Common myeloid progenitor, CD34-positive (primary cell): ENCODE measurements at places on chromosomes 2 and 18.

GRCh38 chr2:8355102-8355859 is 326.6 kb upstream of the ID2 start:
- no peak for DNase-seq

DNA sequence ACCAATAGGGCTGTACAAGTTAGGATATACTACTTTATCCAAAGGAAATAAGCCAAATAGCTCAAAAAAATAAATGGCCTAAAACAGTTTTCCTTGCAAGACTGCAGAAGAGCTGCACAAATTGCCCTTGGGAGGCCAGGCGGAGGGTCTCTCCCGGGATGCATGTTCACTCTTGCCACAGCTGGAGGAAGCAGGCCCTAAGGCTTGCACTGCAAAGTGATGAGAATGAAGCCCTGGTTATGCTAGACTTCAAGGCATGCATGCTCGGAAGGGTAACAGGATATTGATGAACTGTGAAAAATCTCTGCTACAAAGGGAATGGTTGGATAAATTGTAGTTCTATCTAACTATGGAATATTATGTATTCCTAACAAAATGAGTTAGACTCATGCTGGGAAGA is 27.5 kb upstream of the LDLRAD4 start:
- DNase-seq = no peak

- DNase-seq = no peak
These were observed 39.5 kb downstream of the PSD4 start for GRCh38 chr2:113213061-113213930.

GRCh38 chr18:35749701-35750100 is 168.2 kb downstream of the GALNT1 start:
- no peak for DNase-seq

DNA sequence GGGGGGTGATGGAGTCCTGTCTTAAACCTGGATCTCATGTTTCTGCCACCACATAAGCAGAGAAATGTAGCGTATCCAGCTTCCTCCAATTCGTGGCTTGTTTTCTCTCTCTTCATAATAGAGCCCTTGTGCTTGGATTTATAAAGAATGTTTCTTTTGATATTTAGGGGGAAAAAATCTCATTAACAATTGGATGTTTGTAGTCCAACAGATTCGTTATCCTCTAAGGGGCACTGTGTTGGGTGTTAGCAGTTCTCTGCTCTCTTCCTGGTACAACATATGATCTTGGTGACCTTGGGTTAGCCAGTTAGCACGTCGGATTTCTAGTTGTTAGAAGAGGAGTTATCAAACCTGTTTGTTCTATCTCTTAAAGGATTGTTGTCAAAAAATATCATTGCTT is 127.8 kb downstream of the FMNL2 start:
- no peak for DNase-seq

GRCh38 chr2:68274022-68274421 is 21.7 kb upstream of the PPP3R1 start:
- no peak for DNase-seq

DNA sequence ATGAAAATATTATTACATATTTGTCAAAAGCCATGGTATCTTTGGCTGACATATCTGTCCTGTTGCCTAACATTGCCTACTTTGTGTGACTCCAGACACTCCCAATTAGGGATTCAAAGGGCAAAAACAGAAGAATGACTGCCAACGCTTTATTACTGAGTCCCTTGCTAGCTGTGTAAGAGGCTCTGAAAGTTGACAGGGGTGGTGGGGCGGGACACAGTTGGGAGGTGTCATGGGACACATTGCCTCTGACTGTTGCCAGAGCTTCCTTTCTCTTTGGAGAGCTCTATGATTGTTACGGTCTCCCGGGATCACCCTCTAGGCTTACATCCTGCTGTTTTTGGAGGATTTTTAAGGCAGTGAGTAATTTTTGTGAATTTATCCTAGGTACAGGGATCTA is 249.6 kb upstream of the ACVR2A start:
- no peak for DNase-seq

GRCh38 chr2:226623587-226624368 is 175.8 kb downstream of the IRS1 start:
- no peak for DNase-seq

GRCh38 chr2:159177357-159177756 is 109.1 kb downstream of the WDSUB1 start:
- DNase-seq = no peak

DNA sequence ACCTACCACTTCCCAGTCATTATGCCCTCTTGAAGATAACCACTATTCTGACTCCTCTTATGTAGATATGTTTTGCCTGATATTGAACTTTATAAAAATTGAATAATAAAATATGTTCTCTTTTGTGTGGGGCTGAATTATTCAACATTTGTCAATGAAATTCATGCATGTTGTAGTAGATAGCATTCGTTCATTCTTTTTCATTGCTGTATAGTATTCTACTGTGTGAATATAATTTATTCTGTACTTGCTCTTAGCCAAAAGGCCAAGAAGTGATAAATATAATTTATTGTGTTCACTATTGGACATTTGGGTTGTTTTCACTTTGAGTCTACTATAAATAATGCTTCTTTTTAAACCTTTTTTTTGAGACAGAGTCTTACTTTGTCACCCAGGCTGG is 29.0 kb downstream of the EML6 start:
- DNase-seq = no peak

DNA sequence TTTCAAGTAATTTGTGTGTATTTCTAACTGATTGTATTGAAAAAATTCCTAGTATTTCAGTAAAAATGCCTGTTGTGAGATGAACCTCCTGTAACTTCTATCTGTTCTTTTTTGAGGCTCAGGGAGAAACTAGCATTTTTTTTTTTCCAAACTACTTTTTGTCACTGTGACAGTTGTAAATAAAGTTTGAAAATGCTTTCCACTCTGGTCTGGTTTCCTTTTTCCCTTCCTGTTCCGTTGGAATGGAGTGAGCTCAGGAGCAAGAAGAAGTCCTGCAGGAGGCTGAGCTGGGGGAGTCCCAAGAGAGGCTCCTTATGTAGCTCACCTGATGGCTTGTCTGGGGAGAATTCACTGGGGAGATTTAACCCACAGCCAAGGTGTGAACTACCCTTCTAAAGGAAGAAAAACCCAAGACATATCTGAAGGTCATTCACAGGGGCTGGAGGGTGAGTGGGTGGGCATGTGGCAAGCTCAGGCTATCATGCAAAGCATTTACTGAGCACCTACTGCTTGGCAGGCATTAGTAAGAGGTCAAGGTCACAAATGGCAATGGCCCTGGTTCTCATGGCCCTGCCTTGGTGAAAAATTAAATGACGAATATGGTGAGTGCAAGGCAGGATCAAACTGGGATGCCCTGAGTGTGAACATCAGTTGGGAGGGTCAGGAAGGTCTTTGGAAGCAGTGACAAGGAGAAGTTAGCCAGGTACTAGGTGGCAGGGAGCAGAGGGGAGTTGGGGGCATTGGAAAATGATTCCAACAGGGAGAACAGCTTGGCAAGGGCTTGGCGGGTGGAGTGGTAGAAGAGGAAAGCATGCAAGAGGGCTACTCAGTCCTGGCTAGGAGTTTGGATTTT is 28.7 kb downstream of the LBH start:
- no peak for DNase-seq

DNA sequence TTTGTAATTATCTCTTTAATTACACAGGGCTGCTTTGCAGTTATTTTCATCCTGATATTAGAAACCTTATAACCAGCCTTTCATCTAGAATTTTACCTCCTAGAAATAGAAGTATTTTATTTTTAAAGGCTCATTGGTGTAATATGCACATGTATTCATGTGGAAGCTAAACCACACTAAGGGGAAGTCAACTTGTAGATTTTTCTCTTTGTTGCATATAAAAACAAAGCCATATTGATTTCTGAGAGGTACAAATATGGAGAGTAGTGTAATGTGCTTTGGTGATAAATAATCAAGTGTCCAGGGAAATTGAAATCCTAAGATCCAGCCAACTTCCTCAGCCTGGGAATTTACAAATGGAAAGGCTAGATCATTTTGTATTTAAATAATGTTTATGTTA is 301.2 kb downstream of the LRATD1 start:
- DNase-seq = no peak

GRCh38 chr18:43904209-43904837 is 627.0 kb upstream of the SYT4 start:
- no peak for DNase-seq

GRCh38 chr2:37376421-37377186 is 32.2 kb downstream of the QPCT start:
- DNase-seq = no peak

GRCh38 chr2:232966122-232966521 is 46.9 kb downstream of the NGEF start:
- DNase-seq = no peak

GRCh38 chr2:136182315-136182714 is 64.4 kb upstream of the CXCR4 start:
- DNase-seq = no peak

DNA sequence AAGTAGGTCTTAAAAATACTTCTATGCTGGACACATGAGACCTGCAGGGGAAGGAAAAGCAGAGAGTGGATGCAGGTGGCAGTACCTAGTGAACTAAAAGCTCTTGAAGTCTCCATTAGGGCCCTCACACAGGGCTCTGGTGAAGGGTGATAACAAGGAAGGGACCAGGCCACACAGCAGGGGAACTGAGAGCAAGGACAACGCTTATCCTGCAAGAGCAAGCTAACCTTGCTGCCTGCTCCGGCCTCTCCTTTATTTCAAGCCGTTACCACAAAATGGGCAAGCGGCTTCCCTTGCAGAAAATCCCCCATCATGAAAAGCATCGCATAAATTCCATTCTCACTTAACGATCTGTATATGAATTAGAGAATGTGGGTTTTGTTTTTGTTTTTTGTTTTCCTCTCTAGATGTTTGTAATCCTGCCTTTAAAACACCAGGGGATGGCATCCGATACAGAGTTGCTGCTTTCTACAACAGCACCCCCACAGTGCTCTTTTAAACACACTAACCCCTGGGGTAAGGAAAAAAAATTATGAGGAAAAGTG is 64.5 kb downstream of the CACNB4 start:
- no peak for DNase-seq

GRCh38 chr2:156779416-156780120 is 343.4 kb downstream of the GPD2 start:
- no peak for DNase-seq

DNA sequence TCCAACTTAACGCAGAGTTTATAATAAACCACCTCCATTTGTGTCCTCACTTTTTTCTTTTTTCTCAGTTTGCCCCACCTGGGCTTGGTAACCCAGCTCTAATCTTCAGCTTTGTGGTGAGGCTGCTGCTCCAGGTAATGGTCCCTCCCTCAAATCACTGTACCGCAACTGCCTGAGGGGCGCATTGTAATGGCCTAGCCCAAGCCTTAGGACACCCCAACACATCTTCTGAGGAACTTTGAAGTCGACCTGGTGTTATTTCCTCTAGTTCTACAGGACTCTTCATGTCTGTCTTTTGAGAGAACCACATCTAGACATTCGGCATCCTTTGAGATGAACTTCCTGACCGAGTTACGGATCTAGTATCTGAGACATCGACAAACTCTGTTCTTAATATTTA is 99.7 kb downstream of the PLEKHM3 start:
- DNase-seq = no peak

GRCh38 chr2:46446871-46447568 is 32.3 kb upstream of the TMEM247 start:
- DNase-seq = no peak

DNA sequence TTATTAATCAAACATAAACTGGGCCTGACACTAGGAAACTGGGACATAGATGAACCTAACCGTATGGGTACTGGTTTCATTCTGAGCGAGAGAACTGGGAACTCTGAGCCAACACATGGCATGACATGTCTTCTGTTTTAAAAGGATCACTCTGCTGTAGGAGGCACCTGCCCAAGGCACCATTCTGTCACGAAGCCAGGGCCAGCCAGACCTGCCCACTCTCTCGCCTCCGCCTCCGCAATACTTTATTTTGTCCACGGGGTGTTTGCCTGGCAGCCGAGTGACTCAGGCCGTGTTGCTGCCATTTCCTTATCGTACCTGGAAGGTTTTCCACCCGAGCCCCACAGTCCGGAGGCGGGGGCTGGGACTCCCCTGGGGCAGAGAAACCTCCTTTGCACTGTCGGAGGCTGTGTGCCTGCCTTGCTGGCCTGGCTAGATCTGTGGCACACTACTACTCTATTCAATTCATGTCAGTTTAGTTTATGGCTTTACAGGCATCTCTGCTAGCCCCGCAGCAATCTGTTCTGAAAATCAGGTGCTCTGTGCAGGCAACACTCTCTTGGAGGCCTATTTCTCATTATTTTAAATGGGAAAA is 120.4 kb upstream of the ACKR3 start:
- DNase-seq = no peak

- peak; percentile 62 for DNase-seq
These were observed 81.9 kb downstream of the CLIP4 start for GRCh38 chr2:29196792-29197788.

DNA sequence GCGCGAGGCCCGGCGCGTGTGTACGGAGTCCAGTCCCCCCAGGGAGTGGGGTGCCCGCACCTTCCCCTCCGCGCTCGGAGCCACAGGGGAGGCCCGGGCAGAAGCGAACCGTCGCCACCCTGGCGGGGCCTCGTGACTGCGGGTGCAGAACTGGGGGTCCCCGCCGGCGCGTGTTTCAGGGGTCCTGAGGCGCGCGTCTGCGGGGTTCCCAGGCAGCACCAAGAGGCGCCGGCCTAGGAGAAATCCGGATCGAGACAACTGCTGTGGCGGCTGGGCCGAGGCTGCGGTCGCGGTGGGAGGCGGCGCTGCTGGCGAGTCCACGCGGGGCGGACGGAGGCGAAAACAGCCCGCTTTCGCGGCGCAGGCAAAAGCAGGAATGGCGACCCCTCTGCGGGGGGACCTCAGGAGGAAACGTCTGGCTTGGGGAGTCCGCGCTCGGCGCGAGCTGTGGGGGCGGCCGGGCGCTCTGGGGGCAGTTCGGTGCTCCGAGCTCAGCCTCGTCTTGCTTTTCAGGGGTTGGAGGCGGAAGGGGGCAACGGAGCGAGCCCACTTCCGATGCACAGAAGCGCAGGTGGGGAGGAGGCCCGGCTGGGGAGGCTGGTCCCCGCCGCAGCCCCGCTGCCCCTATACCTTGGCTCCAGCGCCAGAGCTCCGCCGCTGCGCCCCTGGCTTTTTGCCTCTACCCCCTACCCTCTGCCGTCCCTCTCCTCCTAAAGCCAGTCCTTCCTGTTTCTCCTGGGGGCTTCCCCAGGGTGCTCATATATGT is 81.5 kb upstream of the LDLRAD4 start:
- peak; percentile 61 for DNase-seq

- no peak for DNase-seq
These were observed 25.9 kb upstream of the SGPP2 start for GRCh38 chr2:222398446-222398885.

- no peak for DNase-seq
These were observed 86.5 kb upstream of the DTNA start for GRCh38 chr18:34623557-34623956.

GRCh38 chr2:149456285-149456684 is 125.9 kb downstream of the LYPD6 start:
- DNase-seq = no peak

- DNase-seq = no peak
These were observed 9.7 kb upstream of the TEKT4 start for GRCh38 chr2:94861308-94862152.

- no peak for DNase-seq
These were observed 185.4 kb upstream of the MMADHC start for GRCh38 chr2:149773006-149773405.
